H9 (cell line): ENCODE measurements at places on chromosomes 3 and 15. TPM values are rescaled to one million over a fixed set of nuclear protein-coding genes. Genes with fewer than 3 reads are reported as not detected.

Gene ABI3BP
- total RNA-seq = 0.26 and 0.28 TPM in 2 replicates

Gene CD86
- total RNA-seq = not detected in 2 replicates

Gene CCPG1
- total RNA-seq = 9.0 and 9.3 TPM in 2 replicates

DNA sequence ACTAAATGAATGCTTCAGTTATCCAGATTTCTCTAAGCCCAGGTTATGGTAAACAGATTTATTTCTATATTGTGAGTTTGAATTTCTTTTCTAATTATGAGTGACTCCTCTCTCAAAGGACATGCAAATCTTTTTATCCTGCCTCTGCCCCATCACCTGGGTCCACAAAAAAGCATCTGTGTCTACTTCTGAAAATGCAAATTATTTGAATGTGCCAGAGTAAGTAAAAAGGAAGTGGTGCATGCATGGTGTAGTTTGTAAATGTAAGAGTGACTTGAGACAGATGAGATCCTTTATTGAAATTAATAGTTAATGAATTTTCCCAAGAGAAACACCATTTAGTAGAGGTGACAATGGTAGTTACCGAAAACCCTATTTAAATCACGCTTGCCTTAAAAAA, 26.9 kb downstream of the MCTP2 start:
- no peak overlapping the region for H3K4me3 ChIP-seq
- no peak overlapping the region for H3K27ac ChIP-seq
- H3K4me1 ChIP-seq = no peaks in the 10 kb centered on the region
- no peak for DNase-seq
- no peaks in the 10 kb centered on the region for H3K36me3 ChIP-seq

- H3K4me1 ChIP-seq = no peaks in the 10 kb centered on the region
- no peaks in the 10 kb centered on the region for H3K27me3 ChIP-seq
- H3K36me3 ChIP-seq = no peaks in the 10 kb centered on the region
- no peak overlapping the region for H3K27ac ChIP-seq
- no peak overlapping the region for H3K4me3 ChIP-seq
- no peak for DNase-seq
Measured at GRCh38 chr3:24129549-24129948, 184.5 kb downstream of the NR1D2 start.
